Calu3 (cell line): ENCODE measurements at places on chromosomes 2 and 18.

DNA sequence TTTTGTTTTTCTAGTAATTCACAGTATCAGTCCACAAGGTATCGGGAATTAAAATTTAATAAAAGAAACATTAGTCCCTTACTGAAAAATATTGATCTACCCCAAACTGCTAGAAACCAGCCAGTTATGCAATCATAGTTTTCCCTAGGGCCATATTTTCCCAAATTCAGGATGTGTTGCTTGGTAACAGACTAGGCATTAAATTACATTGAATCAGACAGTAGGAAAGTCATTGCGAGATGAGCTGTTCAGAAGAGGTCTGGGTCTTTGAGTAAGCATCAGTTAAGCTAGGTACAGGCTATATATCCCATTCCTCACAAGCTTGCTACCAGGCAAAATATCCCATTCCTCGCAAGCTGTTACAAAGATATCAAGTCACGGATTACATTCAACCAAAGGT, 123.0 kb upstream of the CCDC150 start:
- H3K36me3 ChIP-seq: no peaks in the 10 kb centered on the region
- H3K4me3 ChIP-seq: no peak overlapping the region
- DNase-seq: no peak
- no peak overlapping the region for H3K27ac ChIP-seq
- H3K27me3 ChIP-seq: no peaks in the 10 kb centered on the region

- no peak overlapping the region for H3K27ac ChIP-seq
- peaks cover 35% of the 10 kb centered on the region for H3K27me3 ChIP-seq
- no peaks in the 10 kb centered on the region for H3K36me3 ChIP-seq
- H3K4me1 ChIP-seq: no peaks in the 10 kb centered on the region
- DNase-seq: no peak
- H3K4me3 ChIP-seq: no peak overlapping the region
These were observed 37.8 kb upstream of the RAB12 start for GRCh38 chr18:8571399-8571798.

- no peaks in the 10 kb centered on the region for H3K4me1 ChIP-seq
- no peaks in the 10 kb centered on the region for H3K36me3 ChIP-seq
- DNase-seq: no peak
- peaks cover 1% of the 10 kb centered on the region for H3K27me3 ChIP-seq
- no peak overlapping the region for H3K4me3 ChIP-seq
These were observed 143.5 kb downstream of the ACKR3 start for GRCh38 chr2:236712961-236713673.

GRCh38 chr2:44320832-44321231, 40.5 kb downstream of the PREPL start:
- H3K27me3 ChIP-seq: no peaks in the 10 kb centered on the region
- no peak for DNase-seq
- H3K4me1 ChIP-seq: peaks cover 13% of the 10 kb centered on the region

DNA sequence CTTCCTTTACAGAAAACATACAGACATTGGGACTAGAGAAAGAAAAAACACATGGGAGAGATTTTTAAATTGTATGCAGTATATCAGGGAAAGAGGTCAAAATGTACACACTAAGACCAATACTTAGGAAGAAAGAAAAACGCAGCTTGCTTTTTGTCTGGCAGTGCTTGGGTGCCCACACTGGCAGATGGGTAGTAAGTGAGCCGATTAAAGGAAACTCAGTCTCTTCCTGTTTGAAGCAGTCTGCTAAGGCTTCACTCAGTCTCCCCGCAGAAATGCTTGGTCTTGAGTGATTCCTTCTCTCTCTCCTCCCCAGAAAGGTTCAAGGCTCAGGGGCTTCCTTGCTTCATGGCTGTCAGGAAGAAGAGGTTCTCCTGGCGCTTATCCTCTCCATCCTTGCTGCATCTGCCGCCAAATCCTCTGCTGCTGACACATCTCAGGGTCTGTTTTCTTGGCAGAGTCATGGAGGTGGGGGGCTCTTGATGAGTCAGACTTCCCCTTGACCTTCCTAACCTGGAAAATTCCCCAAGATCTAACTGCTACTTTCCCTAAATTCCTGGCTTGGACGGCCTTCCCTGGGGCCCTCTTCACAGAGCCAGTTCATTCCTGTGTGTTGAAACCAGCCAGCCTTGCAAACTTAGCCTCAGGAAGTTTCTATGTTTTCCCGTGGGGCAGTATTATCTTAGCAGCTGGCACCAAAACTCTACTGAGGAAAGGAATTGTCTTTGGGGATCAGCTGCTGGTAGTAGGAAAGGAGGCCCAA, 10.5 kb upstream of the TMSB10 start:
- DNase-seq: no peak
- no peaks in the 10 kb centered on the region for H3K27me3 ChIP-seq
- H3K4me3 ChIP-seq: no peak overlapping the region
- H3K4me1 ChIP-seq: peaks cover 10% of the 10 kb centered on the region
- no peak overlapping the region for H3K27ac ChIP-seq
- H3K36me3 ChIP-seq: no peaks in the 10 kb centered on the region

DNA sequence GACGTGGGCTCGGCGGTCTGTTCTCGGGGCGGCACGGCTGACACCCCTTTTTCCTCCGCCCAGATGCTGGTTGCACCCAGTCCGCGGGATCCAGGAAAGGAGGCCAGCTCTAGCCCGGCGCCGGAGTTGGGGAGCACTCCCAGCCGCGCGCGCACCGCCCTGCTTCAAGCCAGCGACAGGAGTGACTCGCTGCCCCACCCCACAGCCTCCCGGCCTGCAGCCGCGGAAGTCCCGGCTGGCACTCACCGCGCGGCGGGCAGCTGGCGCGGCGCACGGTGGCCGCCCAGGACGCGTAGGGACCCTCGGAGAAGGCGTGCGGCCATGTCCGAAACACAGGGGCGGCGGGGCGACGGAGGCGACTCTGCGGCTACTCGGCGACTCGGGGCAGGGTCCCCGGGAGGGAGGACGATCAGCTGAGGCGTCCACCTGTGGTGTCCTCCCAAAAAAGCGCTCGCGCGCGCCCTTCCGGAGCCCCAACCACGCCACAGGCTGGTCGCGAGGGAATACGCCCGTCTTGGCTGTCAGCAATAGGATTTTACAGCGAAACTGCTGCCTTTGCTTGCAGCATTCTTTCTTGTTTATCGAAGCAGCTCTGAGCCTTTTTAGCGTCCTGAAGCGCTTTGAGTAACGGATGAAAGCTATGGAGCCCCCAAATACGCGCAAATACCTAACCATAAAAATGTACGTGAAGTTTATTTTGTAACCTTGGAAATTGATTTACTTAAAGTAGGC, at the start of gene ACADL:
ACADL (minus strand) TSS at position 507 of the 732 bp plus-strand sequence; CDS start at position 323, 184 bp downstream.
- peaks cover 12% of the 10 kb centered on the region for H3K36me3 ChIP-seq
- peaks cover 19% of the 10 kb centered on the region for H3K4me1 ChIP-seq
- peak; percentile 70 for DNase-seq
- H3K27ac ChIP-seq: no peak within 1 kb of the TSS
- peak within 1 kb of the TSS; percentile 77 for H3K4me3 ChIP-seq

- no peak overlapping the region for H3K27ac ChIP-seq
- H3K4me3 ChIP-seq: no peak overlapping the region
- DNase-seq: no peak
- no peaks in the 10 kb centered on the region for H3K4me1 ChIP-seq
These were observed 172.2 kb downstream of the MEIS1 start for GRCh38 chr2:66607152-66607551.
